ENCODE measurements at places on chromosomes 4 and X.

- no peak for DNase-seq
Observed at GRCh38 chr4:6258741-6259140, 10.9 kb upstream of the WFS1 start.

DNA sequence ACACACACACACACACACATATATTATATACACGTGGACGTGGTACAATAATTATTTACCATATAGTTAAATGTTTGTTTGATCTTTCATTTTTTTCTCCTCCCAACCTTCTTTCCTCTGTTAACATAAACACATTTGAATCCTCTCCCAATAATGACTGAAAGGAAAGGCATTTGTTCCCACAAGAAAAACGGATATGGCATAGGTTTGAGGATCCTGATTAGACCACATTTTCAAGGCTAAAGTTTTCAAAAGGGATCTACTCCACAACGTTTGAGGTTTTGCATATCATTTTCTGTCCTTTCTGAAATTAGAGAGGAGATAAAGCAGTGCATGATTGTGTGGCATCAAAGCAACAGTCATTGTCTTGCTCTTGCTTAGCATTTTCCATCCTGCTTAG, 1883.4 kb downstream of the STIM2 start:
- DNase-seq, result no peak

GRCh38 chr4:80307774-80308465, 27.6 kb upstream of the CFAP299 start:
- DNase-seq, result no peak

DNA sequence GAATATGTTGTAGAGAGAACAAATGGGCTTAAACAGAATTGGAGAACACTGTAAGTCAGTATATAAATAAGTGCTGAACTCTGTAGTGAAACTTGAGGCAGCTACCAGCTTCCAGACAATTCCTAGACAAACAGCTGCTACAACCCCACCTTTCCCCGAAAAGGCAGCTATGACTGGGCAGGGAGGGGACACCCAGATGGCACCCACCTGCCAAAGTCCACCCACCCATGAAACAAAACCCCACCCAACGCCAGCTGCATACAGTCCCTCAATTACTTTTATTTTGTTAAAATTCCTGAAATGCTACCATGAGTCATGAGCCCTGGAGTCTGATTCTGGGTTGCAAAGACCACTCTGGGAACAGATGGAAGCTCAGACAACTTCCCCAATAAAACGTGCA, 24.4 kb downstream of the RELL1 start:
- DNase-seq, result no peak

GRCh38 chr4:83272900-83273299, 11.7 kb downstream of the COQ2 start:
- DNase-seq, result no peak

- no peak for DNase-seq
Observed at GRCh38 chr4:180101348-180102083, 2141.7 kb upstream of the TENM3 start.

- no peak for DNase-seq
Observed at GRCh38 chr4:142960867-142961644, 115.0 kb upstream of the INPP4B start.

GRCh38 chr4:54585321-54586000, 72.3 kb upstream of the KIT start:
- DNase-seq, result no peak

GRCh38 chr4:52408032-52408431, 251.1 kb downstream of the USP46 start:
- DNase-seq, result no peak

DNA sequence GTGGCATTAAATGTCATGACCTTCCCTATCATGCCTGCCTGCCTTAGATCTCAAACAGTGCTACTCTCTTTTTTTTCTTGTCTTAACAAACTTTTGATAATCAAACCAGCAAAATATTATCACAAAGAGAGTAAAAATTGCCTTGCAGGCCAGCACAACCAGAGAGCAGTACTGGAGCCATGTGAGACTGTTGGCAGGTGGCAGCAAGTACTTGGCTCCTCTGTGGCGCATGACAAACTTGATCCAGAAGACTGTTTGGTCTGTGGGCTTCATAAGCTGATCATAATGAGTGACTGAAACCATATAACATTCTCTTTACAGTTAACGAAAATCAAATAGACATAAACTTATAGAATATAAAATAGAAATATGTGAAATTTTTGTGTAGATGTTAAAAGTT, 33.3 kb upstream of the UGT2A3 start:
- DNase-seq, result no peak

DNA sequence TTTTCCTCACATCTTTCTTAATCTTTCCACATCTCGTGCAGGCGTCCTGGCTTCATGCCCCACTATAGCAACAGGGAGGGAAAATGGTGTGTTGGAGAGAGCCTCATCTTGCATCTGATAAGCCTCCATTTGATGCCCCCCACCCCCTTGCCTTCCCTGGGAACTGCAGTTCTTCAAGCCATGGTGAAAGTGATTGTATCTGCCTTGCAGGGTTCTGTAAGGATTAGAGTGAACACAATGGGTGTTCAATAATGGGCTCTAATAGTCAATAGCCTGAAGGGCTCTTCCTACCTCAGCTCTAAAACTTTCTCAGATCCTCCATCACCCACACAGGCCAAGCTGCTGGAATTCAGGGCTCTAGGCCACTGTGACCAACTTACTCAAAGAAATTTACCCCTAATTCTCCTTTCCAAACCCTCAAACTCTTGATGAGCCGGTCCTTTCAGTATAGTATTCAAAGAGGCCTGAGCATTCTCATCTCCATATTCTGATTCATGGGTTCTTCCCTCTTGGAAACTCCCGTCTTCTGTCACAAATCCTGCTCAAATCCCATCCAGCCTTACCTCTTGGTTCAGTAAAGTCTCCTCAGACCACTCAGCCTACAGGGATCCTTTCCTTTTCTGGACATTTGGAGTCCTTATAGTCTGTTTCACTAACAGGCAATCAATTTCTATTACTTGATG, 128.3 kb upstream of the TRIM2 start:
- no peak for DNase-seq

DNA sequence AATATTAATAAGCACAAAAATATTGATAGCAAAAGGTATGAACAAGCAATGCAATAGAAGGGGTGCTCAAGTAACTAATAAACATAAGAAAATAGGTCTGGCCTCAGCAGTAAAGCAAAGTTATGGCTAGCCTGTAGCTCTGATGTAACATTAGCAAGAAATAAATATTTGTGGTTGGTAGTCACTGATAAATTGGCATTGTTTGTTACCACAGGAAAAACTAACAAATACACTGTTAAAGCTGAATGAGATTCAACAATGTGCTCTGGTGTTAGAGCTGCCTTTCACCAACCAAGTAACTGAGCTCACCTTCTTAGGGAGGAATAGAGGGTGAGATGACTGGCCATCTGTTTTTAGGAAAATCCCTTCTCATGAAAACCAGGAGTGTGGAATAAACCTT, 71.4 kb downstream of the AREG start:
- DNase-seq, result no peak

DNA sequence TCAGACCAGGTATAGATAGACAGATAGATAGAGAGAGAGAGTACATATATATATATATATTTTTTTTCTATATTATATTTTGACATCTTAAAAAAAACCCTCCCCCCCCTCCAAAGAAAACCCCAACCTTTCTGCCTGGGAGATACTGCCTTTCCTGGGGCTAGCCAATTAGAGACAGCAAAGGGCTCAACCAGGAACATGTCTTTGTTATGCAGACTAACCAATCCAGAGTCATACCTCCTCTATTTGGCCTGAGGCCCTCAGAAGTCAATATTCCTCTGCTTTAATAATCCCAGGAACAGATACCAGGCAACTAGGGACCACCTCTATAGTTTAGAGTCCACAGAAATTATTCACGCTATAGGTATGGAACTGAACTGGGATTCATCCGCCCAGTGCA, 135.6 kb upstream of the MAD2L1 start:
- no peak for DNase-seq
